ENCODE measurements at places on chromosomes 7 and 10.

DNA sequence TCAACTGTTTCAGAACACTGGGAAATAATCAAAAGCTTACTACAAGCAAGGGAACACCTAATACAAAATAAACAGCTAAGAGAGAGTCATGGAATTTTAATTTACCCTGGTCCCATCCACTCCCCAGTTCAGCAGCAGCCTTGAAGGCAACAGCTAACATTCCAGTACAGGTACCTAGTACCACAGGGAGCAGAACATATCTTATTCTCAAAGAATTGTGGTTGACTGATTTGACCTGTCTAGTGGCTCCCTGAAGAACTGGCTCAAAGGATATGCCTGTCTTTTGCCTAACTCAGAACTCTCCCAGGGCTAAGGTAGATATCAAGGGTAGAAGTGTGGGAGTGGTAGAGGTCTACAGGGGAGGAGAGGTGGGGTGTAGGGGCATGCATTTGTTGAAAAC, 32.3 kb downstream of the SMURF1 start:
- no peak for DNase-seq

DNA sequence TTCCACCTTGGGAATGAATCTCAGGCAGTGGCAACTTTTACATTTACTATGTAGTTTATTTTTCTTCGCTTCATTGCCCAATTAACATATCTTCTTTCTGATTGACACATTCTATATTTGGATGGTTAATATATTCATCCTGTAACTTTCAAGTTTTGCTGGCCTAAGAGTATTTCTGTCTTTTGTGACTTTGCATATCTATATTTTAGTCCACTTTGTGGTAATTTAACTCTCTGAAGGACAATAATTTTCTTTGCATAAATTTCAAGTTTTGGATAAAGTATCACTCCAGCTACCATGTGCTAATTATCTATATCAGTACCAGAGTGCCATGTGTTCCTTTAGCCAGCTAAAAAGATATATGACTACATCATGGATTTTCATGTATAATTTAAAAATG, 151.5 kb upstream of the KAT6B start:
- no peak for DNase-seq

DNA sequence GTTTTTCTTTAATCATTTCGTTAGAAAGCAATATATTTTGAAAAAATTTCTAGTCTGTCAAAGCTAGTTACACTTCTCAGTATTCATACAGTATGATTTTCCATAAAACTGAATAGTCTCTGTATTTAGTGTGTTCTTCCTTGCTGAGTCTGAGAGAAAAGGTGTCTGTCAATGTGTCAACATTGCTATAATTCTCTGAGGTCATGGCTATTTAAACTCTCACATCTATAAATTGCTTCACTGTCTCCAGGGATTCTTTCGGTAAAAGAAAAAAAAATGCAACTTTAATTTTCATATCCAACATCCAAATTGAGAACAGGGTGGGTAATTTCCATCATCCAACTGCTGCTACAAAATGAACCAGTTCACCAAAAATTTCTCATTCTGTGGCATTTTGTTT, 319.7 kb upstream of the GHITM start:
- no peak for DNase-seq

DNA sequence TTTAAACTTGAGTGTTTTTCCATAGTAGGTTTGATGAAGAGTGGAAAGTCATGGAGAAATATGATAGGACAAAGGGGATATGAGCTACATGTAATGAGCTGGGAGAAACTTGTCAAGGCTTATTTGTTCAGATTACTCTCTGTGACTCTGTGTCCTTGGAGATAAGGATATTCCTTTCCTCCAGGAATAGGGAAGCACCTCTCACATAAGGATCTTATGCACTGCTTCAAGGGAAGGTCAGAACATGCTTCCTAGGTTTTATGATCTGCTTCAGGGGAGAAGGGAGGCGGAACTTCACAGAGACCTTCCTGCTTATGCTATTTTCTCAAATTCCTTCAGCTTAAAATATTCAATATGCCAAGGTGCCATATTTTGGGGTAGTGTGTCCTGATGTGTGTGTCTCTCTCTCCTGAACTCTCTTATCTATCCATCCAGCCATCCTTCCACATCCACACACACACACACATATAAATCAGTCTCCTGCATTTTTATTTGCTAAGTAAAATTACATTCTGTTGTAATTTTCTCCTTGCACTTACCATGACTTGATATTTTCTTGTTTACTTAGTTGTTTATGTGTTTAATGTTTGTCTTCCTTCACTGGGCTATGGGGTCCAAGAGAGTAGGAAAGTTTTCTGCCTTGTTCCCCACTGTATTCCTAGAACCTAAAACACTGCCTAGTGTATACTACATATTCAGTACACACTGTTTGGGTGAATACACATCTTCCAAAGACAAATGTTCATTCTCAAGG, 26.4 kb downstream of the ARL4A start:
- DNase-seq = no peak

- DNase-seq = no peak
These were observed 241.6 kb downstream of the NSUN6 start for GRCh38 chr10:18409599-18410397.

DNA sequence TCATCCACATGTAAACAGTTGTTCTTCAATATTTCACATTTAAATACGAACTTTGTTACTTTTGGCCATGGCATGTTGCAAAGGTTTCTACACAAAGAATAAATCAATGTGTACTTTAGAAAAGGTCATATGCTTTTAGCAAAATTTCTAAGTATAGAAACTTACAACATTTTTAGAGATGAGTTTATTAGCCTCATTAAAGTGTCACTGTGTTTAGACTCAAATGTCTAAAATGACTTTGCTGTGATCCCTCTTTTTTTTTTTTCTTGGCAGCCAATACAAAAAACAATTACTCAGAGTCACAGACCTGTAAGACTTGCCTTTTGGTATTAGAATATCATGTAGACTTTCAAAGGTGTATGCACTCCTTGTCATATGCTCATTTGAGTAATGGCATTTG, 349.3 kb upstream of the KIAA1217 start:
- DNase-seq = no peak

- no peak for DNase-seq
These were observed 184.4 kb downstream of the CAMK1D start for GRCh38 chr10:12533723-12534122.

DNA sequence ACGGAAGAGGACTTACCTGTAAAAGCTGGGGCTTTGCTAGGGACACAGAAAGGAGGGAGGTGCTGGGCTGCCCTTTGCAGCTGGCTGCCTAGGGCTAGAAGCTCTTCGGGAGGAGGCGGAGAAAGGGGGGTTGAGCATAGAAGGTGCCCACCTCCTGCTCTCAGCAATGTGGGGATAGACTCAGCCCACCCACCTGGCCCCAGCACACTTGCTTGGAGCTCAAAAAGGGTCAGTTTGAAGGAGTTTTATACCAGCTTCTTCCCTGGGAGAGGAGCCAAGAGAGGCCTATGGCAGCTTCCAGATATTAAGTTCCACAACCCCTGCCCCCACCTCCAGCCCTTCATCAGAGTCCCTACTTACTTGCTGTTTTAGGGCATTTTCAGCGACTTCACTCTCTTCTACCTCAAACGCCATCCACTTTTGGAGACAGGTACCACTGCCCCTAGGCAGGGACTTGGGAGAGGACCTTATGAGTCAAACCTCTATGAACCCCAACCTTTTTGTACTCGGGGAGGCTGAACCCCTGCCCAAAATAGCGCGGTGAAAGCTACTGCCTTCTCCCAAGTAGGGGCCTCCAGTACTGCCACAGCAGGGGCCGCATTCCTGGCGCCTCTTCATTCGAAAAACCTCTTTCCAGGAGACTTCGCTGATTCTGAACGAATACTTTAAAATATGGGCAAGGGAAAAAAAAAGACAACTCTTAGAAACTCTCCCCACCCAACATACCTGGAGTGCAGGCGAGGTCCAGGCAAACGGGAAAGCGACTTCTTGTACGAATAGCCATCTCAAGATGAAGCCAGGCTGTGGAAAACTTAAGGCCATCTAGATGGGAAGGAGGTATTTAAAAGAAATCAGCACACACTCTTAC, 1.2 kb upstream of the EVX1 start:
- DNase-seq = no peak

DNA sequence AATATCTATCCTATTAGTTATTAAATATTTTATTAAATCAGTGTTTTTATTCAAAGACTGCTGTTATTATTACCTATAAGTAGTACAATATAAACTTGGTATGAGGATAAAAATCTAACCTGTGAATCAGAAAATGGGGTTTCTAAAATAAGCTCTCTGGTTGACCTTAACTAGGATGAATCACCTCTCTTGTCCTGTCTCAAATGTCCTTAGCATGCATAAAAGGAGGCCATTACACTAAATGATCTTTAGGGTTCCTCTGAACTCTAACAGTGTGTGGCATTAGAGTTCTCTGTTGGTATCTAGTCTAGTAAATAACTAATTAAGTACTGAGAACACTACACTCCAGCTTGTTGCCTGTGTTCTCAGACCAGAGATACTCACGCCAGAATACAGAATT, 143.1 kb upstream of the LRRTM3 start:
- no peak for DNase-seq

GRCh38 chr10:122154031-122154544, 117.0 kb upstream of the BTBD16 start:
- no peak for DNase-seq

GRCh38 chr7:28684650-28685241, 272.4 kb downstream of the CREB5 start:
- no peak for DNase-seq

- no peak for DNase-seq
These were observed 111.2 kb downstream of the ZMYND11 start for GRCh38 chr10:246431-246830.

DNA sequence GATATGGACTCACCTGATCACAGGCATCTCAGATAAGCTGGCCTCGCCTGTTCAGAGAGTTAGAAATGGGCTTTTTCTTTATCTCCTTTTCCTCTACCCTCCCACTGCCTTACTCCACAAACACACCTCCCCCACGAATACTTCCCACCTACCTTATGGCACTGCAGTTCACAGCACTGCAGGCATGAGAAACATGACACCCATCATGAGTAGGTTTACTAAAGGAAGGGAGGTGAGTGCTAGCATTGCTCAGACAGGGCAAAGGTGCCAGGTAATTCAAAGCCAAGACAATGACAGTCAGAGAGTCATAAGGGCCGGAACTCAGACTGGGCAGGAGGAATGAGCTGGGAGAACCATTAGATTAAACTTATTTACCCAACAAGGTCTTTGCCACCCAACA, 220.6 kb downstream of the FAM107B start:
- DNase-seq = no peak

DNA sequence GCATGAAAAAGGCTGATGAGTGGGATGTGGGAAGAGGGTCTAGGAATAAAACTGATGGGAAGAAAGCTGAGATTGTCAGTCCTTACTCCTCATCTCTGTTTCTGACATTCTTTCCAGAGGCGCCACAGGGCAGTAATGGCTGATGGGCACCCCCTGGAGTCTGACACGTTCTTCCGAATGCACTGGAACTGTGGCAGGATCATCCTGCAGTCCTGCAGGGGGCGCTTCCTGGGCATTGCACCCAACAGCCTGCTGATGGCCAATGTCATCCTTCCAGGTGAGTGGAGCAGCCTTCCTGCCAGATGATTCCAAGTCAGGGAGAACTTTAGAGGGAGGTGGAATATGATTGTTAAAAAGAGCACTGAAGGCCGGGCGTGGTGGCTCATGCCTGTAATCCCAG, 4.8 kb downstream of the FSCN3 start:
- no peak for DNase-seq

DNA sequence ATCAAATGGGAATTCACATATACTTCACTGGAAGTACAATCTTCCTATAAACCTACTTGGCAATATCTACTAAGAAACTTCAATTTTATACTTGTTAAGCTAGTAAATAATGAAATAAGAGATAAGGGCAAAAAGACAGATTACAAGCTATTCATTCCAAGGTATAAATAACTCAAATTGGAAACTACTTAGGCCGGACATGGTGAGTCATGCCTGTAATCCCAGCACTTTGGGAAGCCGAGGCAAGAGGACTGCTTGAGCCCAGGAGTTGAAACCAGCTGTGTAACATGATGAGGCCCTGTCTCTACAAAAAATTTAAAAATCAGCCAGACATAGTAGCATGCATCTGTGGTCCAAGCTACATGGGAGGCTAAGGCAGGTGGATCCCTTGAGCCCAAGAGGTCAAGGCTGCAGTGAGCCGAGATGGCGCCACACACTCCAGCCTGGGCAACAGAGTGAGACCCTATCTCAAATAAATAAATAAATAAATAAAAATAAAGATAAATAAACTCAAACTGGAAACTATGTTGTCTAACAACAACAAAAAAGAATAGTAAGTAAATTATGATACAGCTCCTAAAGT, 37.6 kb downstream of the ARHGAP21 start:
- DNase-seq = no peak

GRCh38 chr10:132536877-132537683, 507 bp upstream of the INPP5A start:
- DNase-seq = peak; percentile 100

GRCh38 chr10:78913219-78914059, 155.3 kb upstream of the ZMIZ1 start:
- peak; percentile 79 for DNase-seq

- peak; percentile 78 for DNase-seq
These were observed 16.1 kb downstream of the COL26A1 start for GRCh38 chr7:101378751-101379174.

DNA sequence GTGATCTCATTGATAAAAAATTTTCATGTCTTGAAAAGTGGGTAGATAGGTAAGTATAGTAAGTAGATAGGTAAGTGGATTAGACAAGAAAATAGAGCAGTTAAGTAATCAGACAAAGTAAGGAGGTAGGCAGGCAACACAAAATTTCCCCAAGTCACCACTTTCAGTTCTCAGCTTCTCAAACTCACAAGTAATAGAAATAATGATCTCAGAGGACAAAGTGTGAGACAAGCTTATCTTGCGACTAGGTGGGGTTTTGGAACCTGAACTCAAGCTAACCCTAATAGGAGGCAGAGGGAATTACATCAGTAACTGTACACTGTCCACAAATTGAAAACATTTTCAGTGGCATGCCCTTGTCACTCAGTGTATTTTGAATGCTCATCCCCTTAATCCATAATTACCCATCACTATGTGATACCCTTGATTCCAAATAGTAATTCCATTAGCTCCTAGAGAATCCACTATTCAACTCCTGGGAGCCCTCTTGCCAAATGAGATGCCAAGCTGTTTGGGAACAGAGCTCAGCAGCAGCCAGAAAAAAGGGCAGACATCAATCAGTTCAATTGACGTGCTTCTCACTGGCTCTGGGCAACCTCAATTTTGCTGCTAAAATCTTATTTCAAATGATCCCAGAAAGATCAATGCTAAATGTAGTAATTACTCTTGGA, 703.2 kb downstream of the XPNPEP1 start:
- DNase-seq = no peak

DNA sequence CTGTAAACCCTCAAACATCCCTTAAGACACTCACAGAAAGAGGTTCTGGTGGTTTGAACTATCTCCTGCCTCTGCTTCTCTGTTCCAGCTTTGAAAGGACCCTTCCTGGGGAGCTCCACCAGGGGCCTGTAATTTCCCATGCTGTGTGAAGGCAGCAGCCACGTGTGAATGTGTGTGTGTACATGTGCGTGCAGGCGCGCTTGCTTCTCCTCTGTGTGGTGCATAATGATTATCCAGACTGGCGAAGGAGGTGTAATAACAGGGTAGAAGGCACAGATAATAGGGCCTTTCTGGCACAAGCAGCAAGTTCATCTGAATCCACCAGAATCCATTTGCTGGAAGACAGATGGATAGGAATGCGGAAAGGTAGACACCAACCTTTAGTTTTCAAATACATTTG, 466.5 kb downstream of the GRID1 start:
- no peak for DNase-seq

- DNase-seq = no peak
These were observed 61.6 kb downstream of the PRSS58 start for GRCh38 chr7:142196066-142196840.

All from ecto neural progenitor cell (in vitro differentiated cells).